CD4-positive, alpha-beta T cell treated with Interleukin-21 for 1 hour (primary cell): ENCODE measurements at places on chromosomes 16 and 17.

- no peak for DNase-seq
These were observed 356.9 kb downstream of the C16orf95 start for GRCh38 chr16:86960266-86960665.

DNA sequence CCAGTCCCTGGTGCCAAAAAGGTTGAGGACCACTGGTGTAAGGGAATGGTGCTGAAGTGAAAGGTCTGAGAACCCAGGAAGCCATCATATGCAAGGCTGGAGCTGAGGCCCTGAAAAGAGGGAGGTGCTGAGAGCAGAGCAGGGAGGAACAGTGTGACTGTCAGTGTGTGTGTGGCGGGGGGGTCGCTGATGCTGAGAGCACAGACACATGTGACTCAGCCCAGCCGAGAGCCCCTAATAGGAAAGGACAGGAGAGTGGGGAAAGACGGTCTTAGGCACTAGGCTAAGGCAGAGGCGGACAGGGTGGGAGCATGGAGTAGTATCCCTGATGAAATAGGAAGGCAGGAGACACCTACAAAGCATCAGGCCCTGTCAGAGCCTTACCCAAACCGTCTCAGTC is 1.2 kb downstream of the B9D1 start:
- DNase-seq = no peak

GRCh38 chr17:67456889-67457288 is 79.8 kb downstream of the PITPNC1 start:
- no peak for DNase-seq

- DNase-seq = no peak
These were observed 47.1 kb downstream of the WSB1 start for GRCh38 chr17:27341041-27341471.
